AG04450 (cell line): ENCODE measurements at places on chromosomes 12 and 14.

GRCh38 chr12:67727702-67728666 lies 79.4 kb downstream of the DYRK2 start:
- no peak for DNase-seq

DNA sequence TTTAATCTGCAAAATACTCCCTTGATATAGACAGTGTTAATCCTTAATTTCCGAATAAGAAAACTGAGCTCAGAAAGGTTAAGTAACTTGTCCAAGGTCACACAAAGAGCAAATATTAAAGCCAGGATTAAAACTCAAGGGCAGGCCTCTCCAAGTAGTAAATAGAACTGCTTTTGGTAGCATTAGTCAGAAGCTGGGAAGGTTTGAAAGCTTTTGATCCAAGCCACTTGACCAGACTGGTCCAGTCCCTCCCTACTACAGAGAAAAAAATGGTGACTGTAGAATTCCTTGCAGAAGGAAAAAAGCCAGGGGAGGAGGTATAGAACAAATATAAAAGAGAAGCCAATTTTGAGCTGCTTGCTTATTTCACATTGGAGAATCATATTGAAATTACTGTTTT lies 111.5 kb downstream of the NT5DC3 start:
- no peak for DNase-seq

GRCh38 chr12:105204916-105205315 lies 31.1 kb downstream of the APPL2 start:
- DNase-seq, result peak; percentile 8

DNA sequence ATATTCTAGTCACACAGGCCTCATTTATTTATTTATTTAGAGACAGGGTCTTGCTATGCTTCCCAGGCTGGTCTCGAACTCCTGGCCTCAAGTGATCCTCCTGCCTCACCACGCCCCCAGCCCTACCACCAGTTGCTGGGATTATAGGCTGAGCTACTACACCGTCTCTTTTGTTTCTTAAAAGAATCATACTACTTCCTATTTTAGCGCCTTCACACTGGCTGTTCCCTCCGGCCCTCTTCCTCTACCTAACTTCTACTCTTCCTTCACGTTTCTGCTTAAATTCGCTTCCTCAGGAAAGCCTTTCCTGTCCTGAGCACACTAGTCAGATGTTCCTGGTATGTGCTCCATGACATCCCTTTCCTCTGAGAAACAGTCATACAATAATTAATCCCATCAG lies 6.4 kb upstream of the MRPL42 start:
- DNase-seq, result no peak

DNA sequence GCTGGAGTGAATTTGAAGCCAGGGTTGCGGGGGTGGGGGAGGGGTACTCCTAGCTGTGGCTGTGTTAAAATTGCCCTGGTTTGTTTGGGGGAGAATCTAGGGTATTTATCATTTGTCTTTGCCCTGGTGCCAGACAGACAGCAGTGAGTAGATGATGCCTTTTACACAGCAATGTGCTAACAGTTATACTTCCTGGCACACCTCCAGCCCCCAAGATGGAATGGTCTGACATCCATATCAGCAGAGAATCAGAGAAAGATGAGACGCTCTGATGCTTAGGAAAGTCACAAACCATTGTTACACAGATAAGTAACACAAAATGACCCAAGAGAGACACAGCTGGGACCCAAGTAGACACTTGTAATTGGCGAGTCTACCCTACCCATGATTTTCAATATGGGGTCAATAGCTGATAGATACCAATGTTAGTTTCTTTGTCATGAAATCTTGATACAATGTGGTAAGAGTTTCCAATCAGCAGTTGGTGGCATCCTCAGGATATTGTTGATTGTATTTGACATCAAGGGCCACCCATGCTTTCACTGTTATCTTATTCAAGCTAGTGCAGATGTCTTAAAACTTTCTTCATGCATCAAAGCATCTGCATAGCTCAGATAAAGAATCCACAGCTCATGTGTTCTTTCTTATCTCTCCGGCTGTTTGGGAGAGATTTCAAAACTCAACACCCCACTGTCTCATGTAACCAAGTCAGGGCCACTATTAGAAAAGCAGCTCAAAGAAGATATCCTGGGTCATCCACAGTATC lies 2.6 kb upstream of the PRKAB1 start:
- no peak for DNase-seq

- no peak for DNase-seq
These were observed 183.1 kb upstream of the HIF1A start for GRCh38 chr14:61512026-61512834.
